ENCODE measurements at places on chromosomes 2 and 18.

DNA sequence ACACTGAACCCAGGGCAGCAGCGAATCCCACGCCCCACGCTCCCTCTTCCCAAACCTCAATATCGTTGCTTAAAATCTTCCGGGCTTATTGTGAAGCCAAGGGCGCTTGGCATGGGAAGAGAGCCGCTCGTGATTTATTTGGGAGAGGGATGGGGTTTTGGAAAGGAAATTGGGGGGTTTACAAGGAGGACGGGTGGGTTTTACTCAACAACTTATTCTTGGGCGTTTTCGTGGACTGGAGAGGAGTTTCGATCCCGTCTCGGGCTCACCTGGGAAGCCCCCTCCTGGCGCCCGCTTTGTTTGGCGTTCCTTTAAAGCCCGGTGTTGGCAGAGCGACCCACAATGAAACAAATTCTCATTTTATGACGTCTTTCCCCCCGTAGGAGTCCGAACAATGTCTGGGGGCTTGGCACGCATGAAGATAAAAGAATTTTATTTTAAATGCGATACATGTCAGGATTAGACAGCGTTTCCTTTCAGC is 135.3 kb downstream of the INSIG2 start:
- no peak for DNase-seq

- DNase-seq = no peak
These were observed 23.4 kb upstream of the GLI2 start for GRCh38 chr2:120712180-120712681.

DNA sequence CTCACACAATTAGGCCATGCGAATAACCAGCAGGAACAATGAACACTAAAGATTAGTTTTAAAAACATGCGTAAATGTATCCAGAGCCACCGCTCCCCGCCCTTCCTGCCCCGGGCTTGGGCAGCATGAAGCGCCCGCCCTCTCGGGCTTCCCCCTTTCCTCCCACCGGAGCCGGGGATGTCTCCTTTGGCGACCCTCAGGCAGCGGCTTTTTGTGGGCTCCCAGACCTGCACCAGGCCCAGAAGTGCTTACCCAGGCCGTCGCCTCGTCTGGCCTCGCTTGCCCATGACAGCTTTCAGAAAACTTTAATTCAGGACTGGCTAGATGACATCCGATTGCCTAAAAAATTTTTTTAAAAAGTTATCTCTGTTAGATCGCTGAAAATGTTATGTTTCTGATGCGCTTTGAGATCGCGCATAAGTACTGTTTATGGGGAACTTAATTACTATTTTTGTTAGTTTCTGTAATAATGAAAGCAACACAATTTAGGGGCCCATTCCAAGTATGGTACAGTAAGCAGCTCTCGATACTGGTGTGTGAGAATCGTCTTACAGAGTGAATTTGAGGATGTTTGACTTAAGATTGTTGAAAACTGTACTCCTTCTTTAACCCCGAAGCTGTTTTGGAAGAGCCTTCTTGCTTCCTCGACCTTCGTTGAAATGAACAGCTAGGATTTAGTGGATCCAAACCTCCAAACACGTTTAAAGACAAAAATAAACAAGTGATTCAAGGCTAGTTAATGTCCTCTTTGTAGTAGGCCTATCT is 1.1 kb downstream of the MAP3K20 start:
- DNase-seq = peak; percentile 2

DNA sequence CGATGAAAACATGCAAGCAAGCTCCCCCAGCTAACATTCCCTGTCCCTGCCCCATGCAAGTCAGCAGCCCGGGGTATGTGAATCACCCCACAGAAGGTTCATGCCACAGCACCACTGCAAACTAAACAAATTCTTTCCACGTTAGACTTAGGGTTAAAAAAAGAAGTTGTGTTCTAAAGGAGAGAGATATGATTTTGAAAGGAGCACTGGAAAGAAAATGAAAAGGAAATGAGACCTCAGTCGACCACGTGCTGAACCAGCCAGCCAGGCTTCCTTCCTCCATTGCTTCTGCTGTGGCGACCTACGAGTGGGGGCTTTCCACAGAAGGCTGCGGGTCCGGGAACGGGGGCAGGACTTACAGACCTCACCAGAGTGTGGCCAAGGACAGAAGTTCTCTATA is 52.0 kb downstream of the ARL4C start:
- peak; percentile 67 for DNase-seq

GRCh38 chr18:9894454-9895068 is 8.8 kb downstream of the TXNDC2 start:
- DNase-seq = no peak

DNA sequence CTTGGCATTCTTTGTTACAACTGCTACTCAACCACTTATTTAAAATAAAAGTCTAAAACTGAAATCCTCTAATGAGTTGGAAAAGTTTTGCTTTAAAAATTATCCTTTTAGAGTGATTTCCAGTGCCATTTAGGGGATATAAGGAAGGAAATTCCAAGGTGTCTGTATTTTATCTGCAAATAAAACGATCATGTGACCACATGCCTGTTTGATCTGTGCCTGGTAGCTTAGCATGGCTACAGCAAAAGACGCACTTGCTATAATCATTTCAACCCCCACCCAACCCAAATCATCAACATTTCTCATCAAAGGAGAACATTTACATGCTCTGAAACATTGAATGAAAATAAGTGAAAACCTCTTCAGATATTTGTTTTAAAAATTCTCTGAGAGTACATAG is 615.1 kb downstream of the IRS1 start:
- DNase-seq = no peak

DNA sequence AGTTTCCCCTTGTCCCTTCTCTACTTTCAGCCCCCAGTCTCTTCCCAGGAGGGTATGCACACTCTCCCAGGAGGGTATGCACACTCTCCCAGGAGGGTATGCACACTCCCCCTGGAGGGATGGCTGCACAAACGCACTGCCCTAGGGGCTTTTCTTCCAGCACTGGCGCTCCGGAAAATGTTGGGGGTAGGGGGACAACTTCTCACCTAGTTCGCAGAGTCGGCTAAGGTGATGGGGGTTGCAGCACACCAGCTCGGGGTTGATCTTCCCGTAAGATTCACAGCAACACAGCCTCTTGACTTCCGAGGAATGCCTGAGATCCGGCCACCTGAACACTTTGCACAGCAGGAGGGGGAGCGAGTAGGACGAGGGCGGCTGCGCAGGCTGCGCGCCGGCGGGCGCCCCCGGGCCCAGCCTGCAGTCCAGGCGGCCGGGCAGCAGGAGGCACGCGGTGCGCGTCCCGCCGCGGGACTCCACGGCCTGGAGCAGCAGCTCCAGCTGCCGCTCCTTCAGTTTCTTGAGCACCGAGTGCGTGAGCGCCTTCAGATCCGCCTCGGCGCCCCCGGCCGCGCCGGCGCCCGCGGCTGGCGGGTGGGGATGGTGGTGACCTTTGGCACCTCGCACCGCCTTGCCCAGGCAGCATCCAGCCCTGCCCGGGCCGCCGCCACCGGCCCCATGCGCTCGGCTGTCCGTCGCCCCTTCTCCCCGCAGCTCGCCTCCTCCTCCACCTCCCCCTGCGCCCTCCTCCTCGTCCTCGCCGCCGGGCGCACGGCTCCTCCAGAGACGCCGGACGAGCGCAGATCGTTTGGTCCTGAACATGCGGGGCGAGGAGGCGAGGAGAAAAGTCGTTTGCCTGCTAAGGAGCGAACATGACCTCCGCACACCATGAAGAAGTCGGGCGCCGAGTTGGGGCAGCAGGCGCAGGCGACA is 894 bp downstream of the SMAD7 start:
- no peak for DNase-seq
